NCI-H1436 treated with DMSO at 0.1 percent for 48 hours (cell line): ENCODE measurements at places on chromosomes 6 and 20.

DNA sequence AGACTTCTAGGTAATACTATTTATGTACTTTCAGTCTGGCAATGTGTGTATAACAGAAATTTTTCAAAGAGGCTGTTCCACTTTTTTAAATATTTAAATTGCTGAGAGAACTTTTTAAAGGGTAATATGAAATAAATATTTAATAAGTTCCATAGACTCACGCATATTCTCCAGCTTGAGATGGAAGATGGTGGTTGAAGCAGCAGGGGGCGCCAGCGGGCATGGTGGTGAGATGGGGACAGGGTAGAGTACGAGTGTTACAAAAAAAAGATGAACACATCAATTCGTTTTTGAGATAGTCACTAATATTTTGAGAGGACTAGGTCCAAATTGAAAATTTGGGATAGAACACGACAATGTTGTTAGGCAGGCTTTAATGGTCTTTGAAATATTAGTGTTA lies 68.4 kb downstream of the RSPO3 start:
- no peak for DNase-seq

- no peak for DNase-seq
These were observed 111.5 kb upstream of the CITED2 start for GRCh38 chr6:139485742-139486475.

DNA sequence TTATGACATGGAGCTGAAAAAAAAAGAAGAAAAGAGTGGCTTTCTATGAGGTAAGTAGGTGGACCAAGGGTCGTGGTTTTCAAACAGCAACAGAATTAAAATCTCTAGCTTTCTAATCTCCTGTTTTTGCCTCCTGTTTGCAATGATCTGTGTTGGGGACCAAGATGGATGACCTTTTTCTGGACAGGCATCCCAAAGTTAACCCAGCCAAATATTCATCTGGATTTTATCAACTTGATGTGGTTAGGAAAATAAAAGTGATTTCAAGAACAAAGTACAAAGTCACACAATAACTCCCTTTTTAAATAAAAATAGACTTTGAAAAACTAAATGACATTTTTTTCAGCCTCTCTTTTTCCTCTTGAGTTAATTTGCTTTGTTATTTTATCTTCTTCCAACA lies 282.1 kb upstream of the PRDM1 start:
- no peak for DNase-seq

GRCh38 chr6:11921751-11922150 lies 90.4 kb upstream of the HIVEP1 start:
- no peak for DNase-seq

GRCh38 chr6:11852061-11852651 lies 73.6 kb upstream of the ADTRP start:
- DNase-seq, result no peak
